Stimulated activated CD4-positive, alpha-beta T cell treated with anti-CD3 and anti-CD28 coated beads, Interleukin-12 subunit alpha, Interleukin-12 subunit beta, amount 100 ng/mL, for 24 hours (primary cell): ENCODE measurements at places on chromosomes 6 and 20.

- DNase-seq: no peak
Measured at GRCh38 chr6:12111363-12111670, 99.2 kb downstream of the HIVEP1 start.

DNA sequence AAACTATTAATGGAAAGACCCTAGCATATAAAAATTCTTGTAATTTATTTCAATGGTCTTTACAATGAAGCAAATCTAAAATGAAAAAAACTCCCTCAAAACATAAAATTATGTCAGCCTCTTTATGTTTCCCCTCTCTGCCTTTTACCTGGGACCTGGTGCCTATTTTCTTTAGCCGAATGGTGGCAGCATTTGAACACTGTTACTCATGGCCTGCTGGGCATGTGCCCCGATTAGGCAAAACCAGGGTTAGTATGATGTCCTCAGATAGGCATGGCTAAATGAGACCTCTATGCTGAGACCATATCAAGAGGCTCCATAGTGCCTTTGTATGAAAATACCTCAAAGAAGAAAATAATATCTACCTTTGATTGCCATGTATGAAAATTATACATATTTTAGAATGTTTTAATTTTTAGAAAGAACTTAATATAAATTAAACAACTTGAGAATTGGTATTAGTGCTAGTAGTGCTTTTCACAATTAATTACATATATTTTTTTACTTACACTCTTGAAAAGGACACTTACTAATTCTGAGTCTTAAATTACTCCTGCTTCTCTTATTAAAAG lies 22.5 kb upstream of the C6orf58 start:
- no peak for DNase-seq

DNA sequence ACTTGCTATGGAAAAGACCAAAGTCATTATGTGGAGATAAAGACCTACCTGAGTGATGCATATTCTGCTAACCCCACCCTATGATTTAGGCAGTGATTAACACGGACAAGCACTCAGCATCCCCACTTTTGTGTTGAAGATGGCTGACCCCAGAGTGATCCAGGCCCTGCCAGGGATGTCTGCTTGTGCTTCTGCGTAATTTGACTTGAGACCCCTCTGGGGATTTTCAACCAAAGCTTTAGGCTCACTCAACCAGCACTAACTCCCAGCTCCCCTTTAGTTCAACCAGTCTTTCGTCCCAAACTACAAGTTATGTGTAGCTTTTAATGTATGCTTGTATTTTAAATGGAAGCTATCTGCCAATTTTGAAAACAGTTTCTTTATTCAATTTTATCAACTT lies 538.0 kb upstream of the ID4 start:
- no peak for DNase-seq

GRCh38 chr6:32156891-32157290 lies 3.0 kb downstream of the PPT2 start:
- DNase-seq: no peak

DNA sequence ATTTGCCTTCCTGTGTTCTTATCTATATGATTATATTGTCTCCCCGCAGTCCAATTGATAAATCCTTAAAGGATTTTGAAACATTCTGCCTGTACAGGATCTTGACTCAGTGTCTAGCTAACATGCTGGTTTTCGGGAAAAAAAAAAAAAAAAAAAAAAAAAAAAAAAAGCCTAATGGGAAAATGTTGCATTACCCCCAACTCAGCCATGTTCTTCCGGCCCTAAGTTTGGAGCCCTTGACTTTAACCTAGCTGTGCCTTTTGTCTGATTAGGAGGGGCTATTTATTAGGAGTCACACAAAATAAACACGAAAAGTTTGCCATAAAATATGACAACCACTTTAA lies 244.4 kb upstream of the TCF21 start:
- DNase-seq: no peak

GRCh38 chr6:160583794-160584193 lies 80.3 kb downstream of the LPA start:
- DNase-seq: no peak

DNA sequence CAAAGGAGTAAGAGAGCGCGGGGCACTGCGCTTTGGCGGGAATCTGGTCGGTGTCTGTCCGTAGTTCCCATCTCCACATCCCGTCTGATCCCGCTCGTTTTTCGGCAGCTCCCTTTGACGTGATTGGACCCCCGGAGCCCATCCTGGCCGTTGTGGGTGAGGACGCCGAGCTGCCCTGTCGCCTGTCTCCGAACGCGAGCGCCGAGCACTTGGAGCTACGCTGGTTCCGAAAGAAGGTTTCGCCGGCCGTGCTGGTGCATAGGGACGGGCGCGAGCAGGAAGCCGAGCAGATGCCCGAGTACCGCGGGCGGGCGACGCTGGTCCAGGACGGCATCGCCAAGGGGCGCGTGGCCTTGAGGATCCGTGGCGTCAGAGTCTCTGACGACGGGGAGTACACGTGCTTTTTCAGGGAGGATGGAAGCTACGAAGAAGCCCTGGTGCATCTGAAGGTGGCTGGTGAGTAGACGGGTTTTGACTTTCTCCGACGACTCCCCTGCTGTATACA lies 1.4 kb downstream of the BTN1A1 start:
- peak; percentile 9 for DNase-seq

DNA sequence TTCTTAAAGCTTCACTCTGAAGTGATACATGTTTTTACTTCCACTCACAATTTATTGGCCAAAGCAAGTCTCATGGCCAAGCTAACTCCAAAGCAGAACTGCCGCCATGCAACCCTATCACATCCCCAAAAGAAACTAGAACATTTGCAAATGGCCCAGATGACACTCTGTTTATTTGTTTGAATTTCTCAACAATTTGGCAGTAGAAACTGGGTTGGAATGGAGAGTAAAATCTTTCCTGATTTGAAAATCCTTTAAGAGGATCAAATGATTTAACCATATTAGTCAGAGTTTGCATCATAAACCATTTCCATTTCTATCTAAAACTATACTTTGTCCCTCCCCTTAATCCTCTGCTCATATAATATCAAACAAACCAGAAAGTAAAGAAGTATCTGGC lies 39.1 kb upstream of the E2F3 start:
- no peak for DNase-seq

DNA sequence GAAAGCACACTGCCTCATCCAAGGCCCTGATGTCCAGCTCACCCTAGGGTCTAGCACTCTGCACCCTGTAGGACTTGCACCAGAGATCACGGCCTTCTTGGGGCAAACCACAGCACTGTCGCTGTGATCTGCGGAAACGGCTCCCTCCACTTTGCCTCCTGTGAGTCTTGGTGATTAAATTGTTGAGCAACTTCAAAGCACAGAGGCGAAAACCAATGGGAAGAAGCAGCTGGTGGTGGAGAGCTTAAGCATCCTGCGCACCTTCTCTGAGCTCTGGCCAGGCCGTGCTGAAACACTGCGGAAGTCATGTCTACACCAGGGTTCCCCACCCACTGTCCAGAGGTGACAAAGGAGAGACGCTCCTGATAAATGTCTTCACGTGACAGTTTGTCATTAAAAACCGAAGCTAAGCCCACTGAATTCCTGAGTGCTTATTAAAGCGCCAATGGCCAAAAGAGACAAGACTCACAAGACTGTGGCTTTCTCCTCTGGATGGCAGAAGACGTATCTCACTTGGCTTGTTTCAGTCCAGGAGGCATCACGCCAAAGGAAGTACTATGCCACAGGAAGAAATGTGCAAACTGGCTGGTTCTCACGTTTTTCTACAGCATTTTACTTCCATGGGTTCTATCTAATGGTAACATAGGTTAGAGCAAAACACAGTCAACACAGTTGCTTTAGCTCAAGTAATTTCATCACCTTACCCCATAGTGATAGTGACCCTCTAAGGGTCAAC lies 3.1 kb downstream of the RAMACL start:
- DNase-seq: no peak

- DNase-seq: no peak
Measured at GRCh38 chr6:14589175-14589574, 471.6 kb downstream of the CD83 start.
